PC-3 (cell line): ENCODE measurements at places on chromosomes 13 and 19. TPM values are rescaled to one million over a fixed set of nuclear protein-coding genes. Genes with fewer than 3 reads are reported as not detected.
A peak's percentile ranks its signal among the peaks of the same experiment; 100 is the strongest.

RB1 gene
- 13.2 and 14.3 TPM in 2 replicates for total RNA-seq

GRCh38 chr19:15402411-15403150, 16.2 kb downstream of the AKAP8L start:
- DNase-seq = no peak
- peaks cover 30% of the 10 kb centered on the region for H3K36me3 ChIP-seq
- H3K27me3 ChIP-seq = no peaks in the 10 kb centered on the region
- no peaks in the 10 kb centered on the region for H3K4me1 ChIP-seq
- no peak overlapping the region for H3K27ac ChIP-seq

ATP1A3 gene
- 4.0 and 8.3 TPM in 2 replicates for total RNA-seq

DNA sequence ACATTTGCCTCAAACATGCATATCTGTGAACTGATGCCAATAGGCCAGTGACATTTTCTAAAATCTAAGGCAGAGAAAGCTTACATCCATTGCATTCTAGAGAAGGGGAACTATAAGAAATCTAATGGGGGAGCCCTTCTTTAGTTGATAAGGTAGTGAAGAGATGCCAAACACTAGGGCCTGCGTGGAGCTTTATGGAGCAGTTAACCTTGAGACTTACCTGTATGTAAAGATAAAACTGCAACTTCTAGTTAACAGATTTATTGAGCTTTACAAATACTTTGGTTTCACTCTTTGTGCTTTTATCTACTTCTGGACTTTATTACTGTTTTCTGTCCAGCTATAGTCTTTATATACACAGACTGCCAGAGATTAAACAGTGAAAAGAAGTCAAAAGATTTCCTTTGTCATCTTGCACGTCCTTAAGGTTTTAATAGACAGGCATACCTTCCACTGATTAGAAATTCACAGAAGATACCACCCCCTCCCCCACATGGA, 457.6 kb downstream of the KLF12 start:
- H3K27ac ChIP-seq = peak overlapping the region; percentile 100
- no peak overlapping the region for H3K4me3 ChIP-seq
- no peak for DNase-seq
- H3K36me3 ChIP-seq = no peaks in the 10 kb centered on the region
- H3K4me1 ChIP-seq = peaks cover 57% of the 10 kb centered on the region
- H3K27me3 ChIP-seq = no peaks in the 10 kb centered on the region

- H3K27ac ChIP-seq = no peak overlapping the region
- no peak for DNase-seq
- no peaks in the 10 kb centered on the region for H3K36me3 ChIP-seq
- no peak overlapping the region for H3K4me3 ChIP-seq
- H3K27me3 ChIP-seq = no peaks in the 10 kb centered on the region
These were observed 14.5 kb downstream of the NKPD1 start for GRCh38 chr19:45146251-45146650.

GRCh38 chr13:85141401-85141800, 657.8 kb downstream of the SLITRK6 start:
- H3K4me1 ChIP-seq = peaks cover 15% of the 10 kb centered on the region
- H3K27ac ChIP-seq = no peak overlapping the region
- DNase-seq = no peak

GRCh38 chr19:44770550-44771257, 7.0 kb upstream of the CBLC start:
- H3K4me1 ChIP-seq = peaks cover 28% of the 10 kb centered on the region
- H3K4me3 ChIP-seq = peak overlapping the region; percentile 37; the same call in 1 of the 2 replicates
- no peak overlapping the region for H3K27ac ChIP-seq
- DNase-seq = peak; percentile 97

DNA sequence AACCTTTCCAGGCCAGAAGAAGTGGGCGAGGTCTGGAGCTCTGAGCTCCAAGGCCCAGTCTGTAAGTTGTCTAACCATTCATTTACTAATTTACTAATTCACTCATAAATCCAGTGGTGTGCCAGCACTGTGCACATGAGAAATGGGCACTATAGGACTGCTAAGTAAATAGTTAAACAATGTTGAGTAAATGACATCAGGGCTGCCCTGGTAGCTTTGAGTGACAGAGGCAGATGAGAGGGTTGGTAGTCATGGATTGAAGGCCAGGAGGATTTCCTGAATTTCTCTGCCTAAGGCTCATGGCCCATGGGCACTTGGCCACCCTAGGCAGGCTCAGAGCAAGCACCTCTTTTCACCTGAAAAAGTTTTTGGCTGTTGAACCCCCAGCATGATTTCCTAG, 216.9 kb upstream of the RXFP2 start:
- no peak for DNase-seq
- no peak overlapping the region for H3K4me3 ChIP-seq
- H3K36me3 ChIP-seq = no peaks in the 10 kb centered on the region
- peaks cover 14% of the 10 kb centered on the region for H3K27me3 ChIP-seq
- no peak overlapping the region for H3K27ac ChIP-seq

NAPSA gene
- total RNA-seq = 1.2 and 3.0 TPM in 2 replicates

OBI1 gene
- 6.3 and 7.9 TPM in 2 replicates for total RNA-seq

ZNF547 gene
- 0.81 and 3.2 TPM in 2 replicates for total RNA-seq

DNA sequence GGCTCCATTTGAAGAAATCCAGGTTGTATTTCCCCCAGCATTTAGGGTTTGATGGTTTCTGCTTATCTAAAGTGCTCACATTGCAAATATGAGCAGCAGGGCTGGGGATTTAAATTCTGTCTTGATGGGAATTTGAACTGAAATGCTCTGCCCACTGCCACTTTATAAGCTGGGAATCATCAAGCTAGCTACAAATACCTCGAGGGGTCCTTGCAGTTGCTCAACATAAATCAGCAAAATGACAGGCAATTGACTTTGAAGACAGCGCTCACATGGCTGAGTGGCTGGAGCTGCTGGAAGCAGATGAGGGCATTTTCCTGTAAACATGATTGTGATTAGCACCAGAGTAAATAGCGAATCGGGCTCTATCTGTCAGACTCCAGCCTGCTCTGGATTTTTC, 39.4 kb upstream of the MEDAG start:
- no peaks in the 10 kb centered on the region for H3K36me3 ChIP-seq
- no peak overlapping the region for H3K27ac ChIP-seq
- H3K4me3 ChIP-seq = no peak overlapping the region

ZNF177 gene
- 1.3 and 1.4 TPM in 2 replicates for total RNA-seq

CEACAM6 gene
- 7.1 and 9.0 TPM in 2 replicates for total RNA-seq
